ENCODE measurements at places on chromosomes 2 and 18.

DNA sequence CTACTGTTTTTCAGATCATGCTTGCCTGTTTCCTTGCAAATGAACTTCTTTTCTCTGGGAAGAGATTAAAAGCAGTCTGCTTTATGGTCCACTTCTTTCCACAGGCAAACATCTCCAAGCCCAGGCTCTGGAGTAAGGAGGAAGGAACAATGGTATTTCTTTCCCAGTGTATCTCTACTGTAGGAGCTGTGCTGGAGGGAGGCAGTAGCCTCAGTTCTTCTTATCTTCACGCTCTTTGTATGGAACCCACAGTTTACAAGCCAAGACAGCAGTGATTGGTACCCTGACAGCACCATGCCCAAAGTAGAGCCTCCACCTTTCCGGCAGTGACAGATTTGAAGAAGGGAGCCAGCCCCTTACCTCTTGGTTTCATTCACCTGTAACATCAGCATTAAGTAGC, 35.2 kb downstream of the SPOPL start:
- no peak for DNase-seq

DNA sequence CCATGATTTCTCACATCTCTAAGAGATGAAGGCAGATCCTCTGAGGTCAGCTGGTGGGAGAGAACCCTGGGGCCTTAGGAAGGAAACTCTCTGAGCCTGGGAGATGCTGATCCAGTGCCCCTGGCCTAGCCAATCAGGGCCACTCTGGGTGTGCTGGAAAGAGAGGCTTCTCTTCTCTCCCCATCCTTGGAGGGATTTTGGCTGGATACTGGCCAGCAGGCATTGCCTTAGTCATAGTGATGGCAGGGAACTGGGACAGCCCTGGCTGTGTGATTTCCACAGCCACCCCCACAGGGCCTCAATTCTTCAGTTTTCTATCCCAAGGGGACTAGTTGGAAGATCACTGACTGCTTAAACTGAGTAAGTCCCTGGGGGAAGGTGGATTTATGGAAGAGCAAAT, 26.6 kb upstream of the PLB1 start:
- no peak for DNase-seq

- DNase-seq: no peak
Observed at GRCh38 chr2:3108105-3108504, 269.5 kb downstream of the EIPR1 start.

DNA sequence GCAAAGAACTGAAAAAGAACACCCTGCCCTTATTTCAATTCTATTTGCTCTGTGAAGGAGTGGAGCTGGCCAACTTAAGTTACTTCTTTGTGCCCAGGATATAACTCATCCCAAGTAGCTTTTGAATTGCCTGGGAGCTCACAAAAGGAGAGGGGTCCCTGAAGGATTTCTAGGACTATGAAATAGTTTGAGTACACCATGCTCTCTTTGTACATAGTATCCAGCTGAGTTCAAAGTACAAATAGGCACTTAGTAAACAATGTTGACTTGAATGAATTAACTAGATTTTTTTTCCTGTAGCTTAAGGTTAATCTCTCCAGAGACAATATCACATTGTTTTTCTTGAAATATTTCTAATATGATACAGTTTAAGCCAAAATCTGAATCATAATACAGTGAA, 47.7 kb downstream of the ZC3H15 start:
- DNase-seq: peak; percentile 26

DNA sequence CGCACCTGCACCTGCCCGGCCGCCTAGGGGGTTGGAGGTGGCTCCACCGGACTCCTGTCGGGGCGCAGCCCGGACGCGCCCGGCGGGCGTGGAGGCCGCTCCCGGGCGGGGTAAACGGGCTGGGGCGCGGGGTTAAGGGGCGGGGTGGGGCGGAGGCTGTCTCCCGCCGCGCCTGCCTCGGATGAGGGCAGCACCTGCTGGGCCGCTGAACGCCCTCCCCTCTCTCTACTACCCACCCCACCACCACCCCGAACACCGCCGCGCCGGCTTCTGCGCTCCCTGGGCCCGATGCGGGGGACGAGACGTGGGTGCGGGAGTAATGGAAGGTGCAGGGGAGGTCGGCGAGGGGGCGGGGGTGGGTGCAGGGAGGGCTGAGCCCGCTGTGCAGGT, 224.8 kb upstream of the ID2 start:
- DNase-seq: no peak

DNA sequence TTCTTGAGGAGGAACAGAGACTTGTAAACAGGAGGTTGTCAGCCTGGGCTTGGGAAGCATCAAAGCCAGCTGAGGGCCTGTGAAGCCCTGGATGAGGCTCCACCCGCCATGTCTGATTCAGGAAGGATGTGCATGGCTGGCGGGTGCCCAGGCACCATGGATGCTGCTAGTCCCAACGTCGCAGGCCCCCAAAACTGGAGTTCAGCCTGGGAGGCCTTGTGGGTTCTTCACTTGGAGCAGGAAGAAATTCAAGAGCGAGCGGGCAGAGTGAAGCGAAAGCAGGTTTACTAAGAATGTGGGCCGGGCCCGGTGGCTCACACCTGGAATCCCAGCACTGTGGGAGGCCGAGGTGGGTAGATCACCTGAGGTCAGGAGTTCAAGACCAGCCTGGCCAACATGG, 12.1 kb upstream of the PXDN start:
- no peak for DNase-seq

- DNase-seq: no peak
Observed at GRCh38 chr2:99670768-99671734, 181.2 kb upstream of the REV1 start.

GRCh38 chr18:79890674-79891073, 60.8 kb downstream of the SLC66A2 start:
- no peak for DNase-seq
